NT2/D1 (cell line): ENCODE measurements at places on chromosomes 2 and 18.

- DNase-seq: no peak
These were observed 10.1 kb upstream of the ATP8B1 start for GRCh38 chr18:57813245-57813644.

- DNase-seq: no peak
These were observed 119.2 kb downstream of the SPP2 start for GRCh38 chr2:234169674-234170073.

GRCh38 chr18:56044239-56044638 is 456.2 kb upstream of the TCF4 start:
- DNase-seq: no peak

DNA sequence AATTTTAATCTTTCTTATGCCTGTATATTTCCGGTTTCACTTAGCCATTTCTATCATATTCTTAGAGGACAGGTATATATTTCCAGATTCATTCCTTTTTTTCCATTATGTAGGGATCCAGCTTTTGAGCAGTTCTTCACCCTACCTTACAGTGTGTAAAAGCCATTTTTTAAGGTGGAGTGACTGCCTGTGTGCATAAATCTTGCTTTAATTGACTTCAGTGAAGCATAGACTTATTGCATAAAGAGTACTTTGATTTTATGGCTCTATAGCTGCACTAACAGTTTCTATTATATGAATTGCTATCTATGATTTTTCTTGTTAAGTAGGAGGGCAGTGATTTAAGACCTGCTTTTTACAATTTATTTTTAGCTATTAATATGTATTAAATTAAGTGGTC is 132.6 kb downstream of the NYAP2 start:
- no peak for DNase-seq

GRCh38 chr18:31819106-31819924 is 58.6 kb upstream of the SLC25A52 start:
- DNase-seq: no peak

DNA sequence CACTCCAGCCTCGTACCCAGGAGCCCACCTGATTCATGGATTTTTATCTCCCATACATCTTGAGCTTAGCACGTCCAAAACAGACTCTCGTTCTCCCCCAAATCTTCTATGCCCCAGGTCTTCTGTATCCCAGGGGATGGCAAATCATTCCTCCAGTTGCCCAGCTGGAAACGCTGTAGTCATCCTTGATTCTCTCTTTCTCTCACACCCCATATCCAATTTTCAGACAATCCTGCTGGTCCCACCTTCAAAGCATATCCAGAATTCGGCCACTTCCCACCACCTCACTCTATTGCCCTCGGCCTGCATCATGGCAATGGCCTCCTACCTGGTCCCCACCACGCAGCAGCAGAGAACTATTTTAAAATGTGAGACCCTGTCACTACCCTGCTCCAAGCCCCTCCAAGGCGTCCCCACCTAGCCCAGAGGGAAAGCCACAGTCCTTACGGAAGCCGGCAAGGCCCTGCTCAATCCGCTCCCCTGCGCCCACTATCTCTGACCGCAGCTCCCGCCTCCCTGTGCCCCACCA is 1.4 kb upstream of the GRHL1 start:
- DNase-seq: no peak

DNA sequence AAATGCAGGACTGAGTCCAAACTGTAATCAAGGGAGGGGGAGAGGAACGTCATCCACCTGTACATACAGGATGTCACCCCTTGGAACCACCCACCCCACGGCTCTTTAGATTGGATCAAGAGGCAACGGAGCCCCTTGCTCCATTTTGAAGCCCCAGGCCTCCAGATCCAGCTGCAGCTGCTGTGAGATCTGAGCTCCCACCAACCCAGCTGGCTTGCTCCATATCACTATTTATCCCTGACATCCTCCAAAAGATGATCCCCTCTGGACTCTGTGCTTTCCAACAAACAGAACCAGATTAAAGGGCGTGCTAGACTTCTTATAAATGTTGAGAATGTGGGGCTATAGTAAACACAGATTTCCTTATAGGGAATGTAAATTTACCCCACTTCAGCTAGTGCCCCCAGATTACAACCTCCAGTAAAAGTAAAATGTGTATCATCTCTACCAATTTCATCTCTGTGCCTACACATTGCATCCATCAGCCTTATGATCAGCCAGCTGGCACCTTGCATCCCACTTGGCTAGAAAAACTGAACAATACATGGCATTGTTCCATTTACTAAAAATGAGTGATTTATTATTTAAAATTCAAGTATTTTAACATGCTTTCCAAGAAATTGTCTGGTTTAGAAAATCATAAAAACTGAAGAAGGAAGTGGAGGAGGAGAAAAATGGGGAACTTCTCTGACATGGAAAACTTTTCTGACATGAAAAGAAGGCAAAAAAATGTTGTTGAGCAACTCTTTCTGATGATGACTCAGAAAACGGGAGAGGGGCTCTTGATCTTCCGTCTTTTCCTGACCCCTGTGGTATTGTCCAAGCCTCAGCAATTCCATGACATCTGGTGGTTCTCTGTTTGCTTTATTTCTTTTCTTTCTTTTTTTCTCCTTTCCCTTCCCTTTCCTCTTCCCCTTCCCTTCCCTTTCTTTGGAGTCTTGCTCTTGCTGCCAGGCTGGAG is 262.6 kb upstream of the THUMPD2 start:
- no peak for DNase-seq

- DNase-seq: no peak
These were observed 50.4 kb downstream of the MMADHC start for GRCh38 chr2:149537092-149537726.

- no peak for DNase-seq
These were observed 2.2 kb upstream of the IWS1 start for GRCh38 chr2:127528487-127528886.

DNA sequence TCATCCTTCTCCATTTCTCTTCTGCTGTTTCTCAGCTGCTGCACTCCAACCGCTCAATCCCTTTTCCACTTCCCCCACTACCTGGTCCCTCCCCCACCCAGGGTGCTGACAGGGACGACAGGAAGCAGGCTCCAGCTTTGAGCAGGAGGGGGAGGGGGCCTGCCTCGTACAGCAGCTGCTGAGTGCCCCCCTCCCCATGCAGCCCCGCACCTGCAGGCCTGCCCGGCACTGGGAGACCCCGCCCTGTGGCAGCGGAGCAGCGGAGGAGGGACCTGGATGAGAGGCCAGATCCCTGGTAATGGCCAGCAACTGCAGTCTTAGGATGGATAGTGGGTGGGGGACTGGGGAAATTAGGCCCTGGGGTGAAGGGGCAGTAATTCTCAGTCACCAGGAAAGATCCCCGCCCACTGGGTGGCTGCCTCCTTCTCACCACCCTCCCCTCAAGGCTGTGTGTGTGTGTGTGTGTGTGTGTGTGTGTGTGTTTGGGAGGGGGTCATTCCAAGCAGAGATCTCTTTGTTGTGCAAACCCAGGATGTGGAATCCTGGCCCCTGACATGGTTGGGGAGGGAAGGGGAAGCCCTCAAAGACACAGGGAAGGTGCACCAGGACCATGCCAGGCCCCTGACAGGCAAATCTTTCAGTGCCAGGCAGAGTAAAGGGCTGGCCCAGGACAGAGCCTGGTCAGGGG is 6.8 kb upstream of the CRYBA2 start:
- no peak for DNase-seq
